ENCODE measurements at places on chromosomes 6 and 20.
A peak's percentile ranks its signal among the peaks of the same experiment; 100 is the strongest.

DNA sequence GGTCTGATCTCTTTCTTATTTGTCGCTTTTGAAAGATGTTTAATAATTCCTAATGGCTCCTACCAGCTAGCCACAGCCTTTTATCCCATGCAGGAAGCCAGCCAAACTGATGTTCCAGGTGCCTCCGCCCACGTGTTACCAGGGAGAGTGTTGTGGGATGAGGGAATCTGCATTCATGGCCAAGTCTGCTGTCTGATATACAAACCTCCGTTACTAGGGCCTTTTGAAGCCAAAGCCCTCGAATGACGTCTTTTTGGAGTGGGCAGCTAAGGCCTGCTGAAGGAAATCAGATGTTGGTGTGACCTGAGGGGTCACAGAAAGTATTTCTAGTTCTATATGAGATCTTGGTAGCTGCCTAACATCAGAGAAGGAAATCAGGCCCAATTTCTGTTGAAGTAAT is 21.3 kb downstream of the STK35 start:
- DNase-seq = no peak

DNA sequence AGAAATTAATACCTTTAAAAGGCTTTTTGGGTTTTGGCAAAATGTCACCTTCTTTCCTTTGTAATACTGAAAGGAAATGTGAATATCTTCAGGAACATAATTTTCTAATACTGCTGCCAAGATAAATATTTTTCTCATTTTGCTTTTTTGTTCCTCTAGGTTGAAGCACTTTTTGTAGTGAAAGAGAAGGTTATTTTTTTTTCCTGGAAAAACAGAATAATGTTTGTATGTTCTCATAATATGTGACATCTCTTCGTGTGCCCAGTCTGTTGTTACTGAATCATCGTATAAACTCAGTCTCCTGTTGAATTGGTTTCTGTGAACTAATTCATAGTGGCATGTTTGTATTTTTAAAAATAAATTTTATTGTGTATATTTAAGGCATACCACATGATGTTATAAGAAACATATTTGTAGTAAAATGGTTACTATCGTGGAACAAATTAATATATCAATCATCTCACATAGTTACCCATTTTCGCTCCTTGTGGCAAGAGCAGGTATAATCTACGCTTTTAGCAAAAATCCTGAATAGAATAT is 74.4 kb downstream of the SH3BGRL2 start:
- DNase-seq = no peak

- DNase-seq = no peak
Measured at GRCh38 chr20:55174635-55175034, 699.2 kb downstream of the DOK5 start.

DNA sequence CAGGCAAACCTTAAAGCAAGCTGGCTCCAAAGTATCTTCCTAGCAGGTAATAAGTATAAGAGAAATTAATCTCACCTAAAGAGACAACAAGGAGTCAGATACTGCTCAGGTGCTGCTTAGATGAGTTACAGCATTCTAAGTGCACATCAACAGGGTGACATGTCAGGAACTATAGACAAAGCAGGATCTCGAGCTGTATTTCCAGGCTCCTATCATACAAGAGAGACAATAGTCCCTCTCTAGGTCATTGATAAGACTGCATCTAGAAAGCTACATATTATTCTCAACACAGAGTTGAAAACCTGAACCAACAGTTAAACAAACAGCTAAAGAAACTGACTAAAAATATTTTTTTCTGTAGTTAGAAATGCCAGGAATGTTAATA is 3.9 kb downstream of the PTPRK start:
- DNase-seq = peak; percentile 60

DNA sequence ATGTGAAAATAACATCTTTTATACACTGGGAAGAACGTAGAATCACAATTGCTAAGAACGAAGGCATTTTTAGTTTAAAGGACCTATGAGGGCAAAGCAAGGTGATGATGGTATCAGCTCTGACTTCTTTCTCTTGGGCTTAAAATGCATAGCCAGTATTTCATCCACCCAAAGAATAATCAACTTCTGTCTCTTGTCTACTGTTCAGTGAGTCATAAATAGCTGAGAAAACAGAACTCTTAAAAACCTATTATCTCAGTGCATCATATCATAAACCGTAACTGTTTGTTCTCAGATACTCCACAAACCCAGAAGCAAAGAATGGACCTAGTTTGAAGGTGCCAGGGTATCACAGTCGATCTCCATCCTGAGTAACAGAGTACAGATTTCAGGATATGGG is 5.2 kb downstream of the PHF10 start:
- DNase-seq = no peak

DNA sequence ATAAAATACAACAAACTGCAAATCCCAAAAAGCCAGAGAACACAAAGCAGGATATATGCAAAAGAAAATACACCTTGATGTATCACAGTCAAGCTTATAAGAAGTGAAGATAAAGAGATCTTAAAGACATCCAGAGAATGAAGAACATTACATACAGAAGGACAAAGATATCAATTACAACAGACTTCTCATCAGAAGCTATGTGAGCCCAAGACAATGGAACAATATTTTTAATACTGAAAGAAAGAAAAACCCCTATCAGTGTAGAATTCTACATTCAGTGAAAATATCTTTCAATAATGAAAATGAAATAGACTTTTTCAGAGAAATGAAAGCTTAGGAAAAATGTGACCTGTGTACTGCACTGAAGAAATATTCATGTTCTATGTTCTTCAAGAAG is 104.5 kb upstream of the PHACTR3 start:
- no peak for DNase-seq

DNA sequence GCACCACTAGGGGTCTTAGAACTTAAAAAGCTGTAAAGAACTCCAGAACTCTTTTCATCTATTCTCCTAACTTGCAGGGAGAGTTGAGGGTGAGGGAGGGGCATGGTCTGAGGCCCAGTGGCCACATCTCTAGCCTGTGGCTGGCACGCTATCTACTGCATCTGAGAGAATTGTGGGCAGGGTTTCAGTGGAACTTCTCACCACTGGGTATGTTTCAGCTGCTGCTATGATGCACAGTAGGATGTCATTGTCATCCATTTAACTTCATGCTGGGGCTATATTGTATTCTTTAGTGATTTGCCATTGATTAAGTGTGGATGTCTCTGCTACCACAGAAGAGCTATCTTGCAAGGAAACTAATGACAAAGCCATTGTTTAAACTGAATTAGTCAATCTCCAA is 4.5 kb downstream of the TMEM14A start:
- DNase-seq = no peak

- no peak for DNase-seq
Measured at GRCh38 chr6:145626857-145627256, 108.5 kb downstream of the EPM2A start.

DNA sequence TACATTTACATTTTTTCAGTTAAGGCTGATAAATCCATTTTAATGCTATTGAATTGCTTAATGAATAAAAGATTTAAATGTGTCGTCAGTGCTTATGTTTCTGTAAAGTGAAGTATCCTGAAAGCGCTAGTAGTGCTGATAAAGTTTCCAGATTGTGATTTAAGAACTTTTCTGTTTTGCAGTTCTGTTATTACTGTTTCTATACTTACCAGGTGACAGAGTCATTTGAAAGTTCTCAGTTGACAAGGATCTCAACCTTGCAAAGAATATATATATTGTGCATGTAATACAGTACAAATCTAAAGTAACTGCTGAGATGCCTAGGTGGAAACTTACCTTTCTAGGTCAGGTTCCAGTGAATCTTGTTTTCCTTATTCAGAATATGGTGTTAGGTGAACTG is 201.8 kb downstream of the ARID1B start:
- no peak for DNase-seq

DNA sequence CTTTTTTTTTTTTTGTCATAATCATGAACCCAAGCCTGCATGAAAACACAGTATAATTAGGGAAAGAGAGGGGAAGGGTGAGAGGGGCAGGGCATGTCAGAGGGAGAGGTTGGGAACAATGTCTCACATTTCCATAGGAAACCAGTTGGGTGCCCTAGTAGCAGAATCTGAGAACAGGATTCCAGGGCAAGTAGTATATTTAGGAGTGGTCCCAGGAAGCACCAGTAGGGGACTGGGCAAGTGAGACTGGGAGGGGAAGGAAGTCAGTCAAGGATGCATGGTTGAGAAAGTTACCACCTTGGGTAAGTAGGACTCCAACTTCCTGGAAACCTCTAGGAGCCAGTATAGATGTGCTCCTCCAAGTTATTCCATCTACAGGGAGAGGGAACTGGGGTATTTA is 88.6 kb upstream of the MAFB start:
- no peak for DNase-seq

DNA sequence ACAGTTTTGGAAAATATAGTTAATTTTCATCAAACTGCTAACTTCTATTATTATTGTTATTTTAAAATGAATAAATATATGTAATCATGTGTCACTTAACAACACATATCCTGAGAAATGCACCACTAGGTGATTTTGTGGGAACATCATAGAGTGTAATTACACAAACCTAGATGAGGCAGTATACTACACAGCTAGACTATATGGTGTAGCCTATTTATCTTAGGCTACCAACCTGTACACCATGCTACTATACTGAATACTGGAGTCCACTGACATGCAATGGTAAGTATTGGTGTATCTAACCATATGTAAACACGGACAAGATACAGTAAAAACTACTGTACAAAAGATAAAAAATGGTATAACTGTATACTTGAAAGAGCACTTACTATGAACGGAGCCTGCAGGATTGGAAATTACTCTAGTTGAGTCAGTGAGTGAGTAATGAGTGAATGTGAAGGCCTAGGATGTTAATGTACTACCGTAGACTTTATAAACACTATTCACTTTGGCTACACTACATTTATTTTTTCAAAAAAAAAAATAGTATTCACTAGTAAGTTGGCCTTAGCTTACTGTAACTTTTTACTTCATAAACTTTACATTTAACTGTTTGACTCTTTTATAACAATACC is 72.4 kb downstream of the ASCC3 start:
- no peak for DNase-seq

DNA sequence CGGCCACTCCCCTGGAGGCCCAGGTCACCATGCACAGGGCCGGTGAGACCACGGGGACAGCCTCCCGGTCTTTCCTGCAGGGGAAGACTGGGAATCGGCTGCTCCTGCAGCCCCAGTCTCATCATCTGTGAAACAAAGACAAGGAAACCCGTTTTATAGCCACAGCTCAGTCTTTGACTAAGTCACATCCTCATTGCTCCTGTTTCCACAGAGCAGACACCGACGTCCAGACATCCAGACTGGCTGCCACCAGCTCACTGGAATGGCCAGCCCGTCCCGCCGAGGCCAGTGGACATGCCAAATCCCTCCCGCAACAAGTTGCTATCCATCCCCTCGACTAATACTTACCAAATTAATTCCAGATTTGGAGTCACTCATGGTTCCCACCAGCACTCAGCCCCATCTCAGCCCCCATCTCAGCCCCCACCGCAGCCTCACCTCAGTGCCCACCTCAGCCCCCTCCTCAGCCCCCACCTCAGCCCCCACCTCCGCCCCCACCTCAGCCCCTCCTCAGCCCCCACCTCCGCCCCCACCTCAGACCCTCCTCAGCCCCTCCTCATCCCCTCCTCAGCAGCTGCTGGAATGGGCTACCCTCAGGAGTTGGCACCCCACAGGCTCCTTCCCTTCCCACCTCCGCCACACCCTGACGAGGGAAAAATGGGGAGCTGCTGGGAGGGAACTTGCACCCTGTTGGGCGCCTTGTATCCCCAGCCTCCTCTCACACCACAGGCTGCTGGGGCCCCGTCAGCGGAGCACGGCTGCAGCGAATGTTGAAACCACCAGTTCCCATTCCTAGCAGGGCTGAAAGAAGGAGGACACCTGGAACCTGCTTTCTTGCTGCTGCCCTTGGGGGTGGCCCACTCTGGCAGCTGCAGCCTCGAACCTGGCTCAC is 48.7 kb downstream of the YTHDF1 start:
- DNase-seq = peak; percentile 46

- DNase-seq = no peak
Measured at GRCh38 chr20:62550087-62550632, 74.4 kb upstream of the GATA5 start.

GRCh38 chr6:105504706-105505105 is 101.8 kb upstream of the PREP start:
- DNase-seq = no peak

GRCh38 chr6:131372535-131372934 is 200.5 kb upstream of the ARG1 start:
- DNase-seq = no peak

GRCh38 chr6:67639161-67639560 is 995.9 kb upstream of the ADGRB3 start:
- no peak for DNase-seq

GRCh38 chr6:118146584-118146983 is 239.5 kb downstream of the SLC35F1 start:
- DNase-seq = no peak

- no peak for DNase-seq
Measured at GRCh38 chr6:105897131-105897530, 189.0 kb upstream of the PRDM1 start.

GRCh38 chr6:5565971-5566370 is 304.7 kb downstream of the FARS2 start:
- DNase-seq = no peak

DNA sequence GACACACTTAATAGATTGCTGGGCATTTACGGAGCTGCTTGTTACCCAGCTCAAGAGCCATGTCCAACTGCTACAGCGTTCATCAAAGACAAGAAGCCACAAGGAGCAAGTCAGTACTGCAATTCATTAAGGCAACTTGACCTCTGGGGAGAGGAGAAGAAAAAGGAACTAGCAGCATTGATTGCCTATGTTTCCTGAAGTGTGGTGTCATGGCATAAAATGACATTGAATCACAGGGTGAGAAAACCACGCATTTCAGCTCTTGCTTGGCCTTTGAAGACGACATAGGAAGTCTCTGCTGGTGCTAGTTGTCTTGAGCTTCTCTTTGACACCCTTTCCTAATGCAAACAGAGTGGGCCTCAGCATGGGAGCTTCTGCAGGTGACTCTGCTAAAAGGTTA is 139.1 kb downstream of the CDH26 start:
- DNase-seq = no peak

- no peak for DNase-seq
Measured at GRCh38 chr20:8033151-8033841, 13.7 kb upstream of the TMX4 start.

DNA sequence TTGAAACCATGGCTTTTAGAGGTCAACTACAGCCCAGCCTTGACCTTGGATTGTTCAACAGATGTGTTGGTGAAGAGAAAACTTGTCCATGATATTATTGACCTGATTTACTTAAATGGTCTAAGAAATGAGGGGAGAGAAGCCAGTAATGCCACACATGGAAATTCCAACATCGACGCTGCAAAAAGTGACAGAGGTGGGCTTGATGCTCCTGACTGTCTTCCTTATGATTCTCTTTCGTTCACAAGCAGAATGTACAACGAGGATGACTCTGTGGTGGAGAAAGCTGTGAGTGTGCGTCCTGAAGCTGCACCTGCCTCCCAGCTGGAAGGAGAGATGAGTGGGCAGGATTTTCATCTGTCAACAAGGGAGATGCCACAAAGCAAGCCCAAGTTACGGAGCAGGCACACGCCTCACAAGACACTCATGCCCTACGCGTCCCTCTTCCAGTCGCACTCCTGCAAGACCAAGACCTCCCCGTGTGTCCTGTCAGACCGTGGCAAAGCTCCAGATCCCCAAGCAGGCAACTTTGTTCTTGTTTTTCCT is 16.2 kb downstream of the TTLL2 start:
- peak; percentile 88 for DNase-seq
